Hematopoietic multipotent progenitor cell (in vitro differentiated cells): ENCODE measurements at places on chromosomes 4 and X. TPM values are rescaled to one million over a fixed set of nuclear protein-coding genes. Genes with fewer than 3 reads are reported as not detected.
A peak's percentile ranks its signal among the peaks of the same experiment; 100 is the strongest.

DNA sequence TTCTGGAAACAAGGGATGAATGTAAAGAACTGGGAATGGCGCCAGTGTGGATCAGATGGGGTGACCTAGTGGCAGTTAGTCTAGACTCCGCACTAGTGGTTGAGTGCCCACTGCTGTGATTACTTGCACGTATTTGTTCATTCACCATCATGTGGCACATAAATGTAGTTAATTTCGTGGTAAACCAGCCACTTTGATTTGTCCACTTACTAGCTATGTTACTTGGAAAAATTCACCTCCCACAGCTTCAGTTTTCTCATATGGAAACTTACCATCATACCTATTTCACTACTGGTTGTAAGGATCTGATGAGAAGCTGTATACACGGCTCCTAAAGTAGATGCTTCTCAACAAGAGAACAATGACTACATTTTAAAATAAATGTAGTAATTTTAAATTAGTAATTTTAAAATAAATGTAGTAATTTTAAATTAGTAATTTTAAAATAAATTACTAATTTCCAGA lies 394 bp upstream of the DYNLT3 start:
- no peak for DNase-seq

- no peak for DNase-seq
Measured at GRCh38 chr4:530017-530781, 31.2 kb downstream of the PIGG start.

DNA sequence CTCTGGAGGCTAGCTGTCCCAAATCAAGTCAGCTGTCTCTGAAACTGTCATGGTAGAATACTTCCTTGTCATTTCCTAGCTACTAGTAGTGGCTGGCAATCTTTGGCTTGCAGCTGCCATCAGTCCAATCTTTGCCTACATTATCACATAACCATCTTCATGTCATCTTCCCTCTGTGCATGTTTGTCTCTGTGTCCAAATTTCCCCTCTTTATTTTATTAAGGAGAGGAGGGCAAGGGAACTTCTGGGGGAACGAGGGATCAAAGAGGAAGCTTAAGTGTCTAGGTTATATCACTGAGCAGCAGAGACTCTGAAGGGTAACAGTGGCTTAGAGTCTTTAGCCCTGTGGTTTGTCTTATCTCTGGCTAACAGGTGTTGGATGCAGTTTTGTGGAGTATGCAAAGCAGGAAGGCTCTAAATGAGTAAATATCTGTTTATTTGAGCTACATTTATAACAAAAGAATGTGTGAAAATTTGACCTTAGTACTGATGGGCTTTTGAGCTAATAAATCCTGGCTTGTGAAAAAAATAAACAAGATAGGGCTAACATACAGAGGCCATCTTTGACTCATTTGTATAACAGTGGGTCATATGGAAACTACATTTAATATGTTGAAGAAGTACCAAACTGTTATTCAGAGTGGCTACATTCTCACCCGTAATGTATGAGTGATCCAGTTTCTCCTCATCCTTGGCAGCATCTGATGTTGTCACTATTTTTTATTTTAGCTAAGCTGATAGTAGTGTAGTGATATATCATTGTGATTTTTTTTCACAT lies 49.4 kb upstream of the ENOX2 start:
- DNase-seq: peak; percentile 41

DNA sequence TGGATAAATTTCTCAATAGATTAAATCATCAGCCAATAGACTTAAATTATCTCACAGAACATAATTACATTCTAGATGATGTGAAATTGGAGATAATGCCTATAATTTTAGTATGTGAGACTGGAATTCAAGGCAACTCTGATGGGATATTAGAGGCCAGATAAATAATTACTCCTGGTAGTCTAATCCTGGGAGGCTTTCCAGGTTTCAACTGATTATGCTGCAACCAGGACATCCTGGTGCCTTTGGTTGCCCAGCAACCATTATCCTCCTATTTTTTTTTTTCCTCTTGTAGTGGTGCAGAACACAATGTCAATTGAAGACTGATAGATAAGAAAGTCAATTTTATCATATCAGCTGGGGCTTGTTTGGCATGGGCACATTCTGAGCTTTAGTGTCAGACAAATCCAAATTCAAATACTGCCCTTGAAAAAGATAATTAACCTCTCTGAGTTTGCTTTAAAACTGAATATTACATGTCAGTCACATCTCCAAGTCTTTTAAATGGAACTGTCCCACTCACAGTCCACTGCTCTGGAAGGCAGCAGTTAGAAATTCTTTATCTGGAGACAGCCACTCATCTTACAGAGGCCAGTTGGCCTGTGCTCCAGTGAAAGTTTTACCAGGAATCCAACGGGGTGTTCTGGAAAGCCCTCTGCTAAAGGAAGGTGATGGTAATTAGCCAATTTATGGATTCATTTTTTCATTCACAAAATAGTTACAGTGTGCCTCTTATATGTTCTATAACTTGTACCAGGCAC lies 95.3 kb upstream of the GUCY1A1 start:
- DNase-seq: no peak

GRCh38 chrX:116657071-116657470 lies 194.3 kb upstream of the CT83 start:
- no peak for DNase-seq

- DNase-seq: peak; percentile 18
Measured at GRCh38 chrX:155070663-155070974, 317 bp downstream of the CMC4 start.

ATP2B3 gene
- not detected for total RNA-seq
